CD4-positive, alpha-beta T cell treated with Interleukin-12 subunit alpha and Interleukin-12 subunit beta, for 1 hour (primary cell): ENCODE measurements at places on chromosomes 3 and 15.
A peak's percentile ranks its signal among the peaks of the same experiment; 100 is the strongest.

GRCh38 chr15:101489237-101489598 is 289 bp downstream of the PCSK6 start:
- DNase-seq = no peak

- no peak for DNase-seq
These were observed 413.5 kb upstream of the THBS1 start for GRCh38 chr15:39167164-39168058.

DNA sequence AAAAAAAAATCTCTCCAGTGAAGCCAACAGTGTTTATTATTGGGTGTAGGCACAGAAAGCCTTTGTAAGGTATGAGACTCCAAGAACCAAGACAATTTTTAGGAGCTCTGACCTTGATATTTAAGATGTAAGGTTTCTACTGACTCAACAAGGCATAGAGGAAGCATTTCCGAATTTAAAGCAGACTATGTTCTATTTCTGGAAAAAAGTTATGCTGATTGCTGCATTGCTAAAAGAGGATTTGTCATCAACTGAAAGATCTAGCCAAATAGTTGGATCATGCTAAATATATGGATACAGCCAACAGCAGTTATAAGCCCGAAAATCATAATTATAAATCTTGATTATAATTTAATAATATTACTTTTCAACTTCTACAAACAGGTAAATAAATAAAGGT is 53.3 kb upstream of the MELTF start:
- no peak for DNase-seq

GRCh38 chr3:127124120-127124519 is 68.8 kb upstream of the PRR23E start:
- DNase-seq = no peak

- DNase-seq = peak; percentile 16
These were observed 33.4 kb downstream of the APBA2 start for GRCh38 chr15:28919201-28919635.

DNA sequence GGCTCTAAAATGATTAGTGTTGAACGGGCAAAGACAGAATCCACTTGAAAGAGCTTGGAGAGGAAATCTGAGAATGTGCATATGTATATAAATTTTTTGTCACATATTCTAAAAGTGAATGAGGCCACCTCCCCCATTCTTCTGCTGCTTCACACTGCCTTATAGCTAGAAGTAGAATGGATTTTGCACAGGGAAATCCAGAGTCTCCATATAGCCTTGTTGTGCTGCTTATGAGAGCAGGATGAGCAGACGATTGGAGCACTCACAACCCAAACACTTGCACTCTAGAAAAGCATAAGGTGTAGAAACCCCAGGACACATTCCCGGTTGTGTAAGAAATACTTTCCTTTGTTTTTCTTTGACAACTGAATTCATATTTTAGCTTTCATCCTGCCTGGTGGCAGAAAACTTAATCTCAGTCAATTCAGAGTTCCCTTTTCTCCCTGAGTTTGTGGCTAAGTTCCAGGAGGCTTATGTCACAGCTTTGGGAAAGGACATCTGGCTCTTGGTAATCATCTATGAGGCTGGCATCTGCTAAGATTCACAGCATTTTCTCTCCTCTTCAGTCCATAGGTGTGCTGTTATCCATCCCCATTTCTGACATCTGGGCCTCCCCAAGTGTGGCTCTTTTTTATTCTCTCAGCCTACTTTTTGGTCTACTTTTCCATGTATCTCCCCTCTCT is 188.4 kb upstream of the PFN2 start:
- DNase-seq = no peak

DNA sequence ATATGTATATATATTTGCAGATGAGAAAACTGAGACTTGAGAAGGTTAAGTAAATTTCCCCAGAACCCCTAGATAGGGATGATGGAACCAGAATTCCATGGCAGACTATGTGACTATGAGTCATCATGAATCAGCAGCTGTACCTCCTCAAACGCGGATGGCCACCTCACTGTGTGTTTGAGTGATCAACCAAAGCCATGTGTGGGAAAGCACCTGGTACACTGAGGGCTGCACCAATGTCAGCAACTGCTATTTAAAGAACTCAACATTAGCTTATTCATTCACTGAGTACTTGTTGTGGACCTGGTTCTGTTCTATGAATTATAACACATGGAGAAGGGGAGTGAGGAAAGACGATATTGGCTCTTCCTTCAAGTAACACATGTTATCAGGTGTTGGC is 377.0 kb downstream of the GAP43 start:
- no peak for DNase-seq

DNA sequence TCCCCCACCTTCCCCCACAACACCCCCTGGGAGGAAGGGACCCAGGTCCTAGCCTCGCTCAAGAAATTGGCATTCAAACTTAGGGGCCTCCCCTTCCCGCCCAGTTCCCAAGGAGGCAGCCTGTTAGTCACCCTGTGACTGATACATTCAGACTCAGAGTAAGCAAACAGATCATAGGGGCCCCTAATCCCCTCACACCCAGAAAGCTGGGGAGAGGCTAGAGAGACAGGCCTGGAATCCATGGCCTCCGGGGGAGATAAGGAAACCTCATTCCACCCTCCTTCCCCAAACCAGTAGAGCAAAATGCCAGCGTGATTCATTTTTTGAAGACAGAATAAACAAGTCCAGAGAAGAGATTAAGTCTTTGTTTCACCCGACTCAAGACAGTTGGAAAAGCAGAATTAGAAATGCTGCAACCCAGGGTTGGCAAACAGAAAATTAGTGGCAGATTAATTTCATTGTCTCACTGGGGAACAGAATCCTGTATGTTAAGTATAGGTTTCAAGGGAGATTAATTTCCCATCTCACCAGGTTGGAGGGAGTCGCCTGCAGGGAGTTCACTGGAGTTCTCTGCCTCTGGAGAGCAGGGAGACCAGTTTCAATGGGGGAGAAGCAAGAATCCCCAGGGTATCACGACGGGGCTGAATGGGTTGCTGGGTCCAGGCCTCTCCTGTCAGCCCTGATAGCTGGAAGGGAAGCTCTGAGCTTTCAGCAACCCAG is 268.3 kb downstream of the UACA start:
- no peak for DNase-seq

DNA sequence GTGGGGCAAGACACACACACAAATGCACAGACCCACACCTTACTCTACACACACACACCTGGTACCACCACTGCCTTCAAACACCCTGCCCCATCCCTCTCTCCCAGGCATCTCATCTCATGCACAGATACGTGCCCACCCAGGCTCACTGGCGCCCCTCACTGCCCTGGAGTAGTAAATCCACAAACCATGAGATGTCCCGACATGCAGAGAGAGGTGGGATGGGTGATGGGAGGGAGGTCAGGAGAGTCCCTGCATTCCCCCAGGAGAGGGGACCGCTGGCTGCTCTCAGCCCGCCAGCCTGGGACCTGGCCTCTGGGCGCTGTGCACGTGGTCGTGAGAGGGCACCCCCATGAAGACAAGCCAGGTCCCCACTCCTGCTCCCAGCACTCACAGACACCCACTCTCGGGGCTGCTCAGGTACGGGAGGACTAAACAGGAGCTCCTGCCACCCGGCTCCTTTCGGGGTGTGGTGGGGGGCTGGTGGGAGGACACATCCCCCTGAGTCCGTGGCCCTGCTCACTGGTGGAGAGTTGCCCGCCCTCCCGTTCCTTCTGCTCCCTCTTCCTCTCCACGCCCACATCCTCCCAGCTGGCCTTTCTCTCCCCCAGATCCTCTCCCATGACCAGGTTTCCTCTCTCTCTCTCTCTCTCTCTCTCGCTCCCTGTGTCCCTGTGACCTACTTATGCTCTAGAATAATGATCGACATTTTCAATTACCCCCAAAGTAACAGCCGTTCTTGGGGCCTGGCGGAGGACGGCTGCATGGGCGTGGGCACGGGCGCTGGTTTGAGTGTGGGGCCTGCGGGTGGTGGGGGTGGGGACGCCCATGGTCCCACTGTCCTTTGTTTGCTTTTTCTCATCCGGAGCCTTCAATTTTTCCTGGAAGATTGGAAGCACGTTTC is 18.9 kb upstream of the CSPG4 start:
- DNase-seq = no peak

DNA sequence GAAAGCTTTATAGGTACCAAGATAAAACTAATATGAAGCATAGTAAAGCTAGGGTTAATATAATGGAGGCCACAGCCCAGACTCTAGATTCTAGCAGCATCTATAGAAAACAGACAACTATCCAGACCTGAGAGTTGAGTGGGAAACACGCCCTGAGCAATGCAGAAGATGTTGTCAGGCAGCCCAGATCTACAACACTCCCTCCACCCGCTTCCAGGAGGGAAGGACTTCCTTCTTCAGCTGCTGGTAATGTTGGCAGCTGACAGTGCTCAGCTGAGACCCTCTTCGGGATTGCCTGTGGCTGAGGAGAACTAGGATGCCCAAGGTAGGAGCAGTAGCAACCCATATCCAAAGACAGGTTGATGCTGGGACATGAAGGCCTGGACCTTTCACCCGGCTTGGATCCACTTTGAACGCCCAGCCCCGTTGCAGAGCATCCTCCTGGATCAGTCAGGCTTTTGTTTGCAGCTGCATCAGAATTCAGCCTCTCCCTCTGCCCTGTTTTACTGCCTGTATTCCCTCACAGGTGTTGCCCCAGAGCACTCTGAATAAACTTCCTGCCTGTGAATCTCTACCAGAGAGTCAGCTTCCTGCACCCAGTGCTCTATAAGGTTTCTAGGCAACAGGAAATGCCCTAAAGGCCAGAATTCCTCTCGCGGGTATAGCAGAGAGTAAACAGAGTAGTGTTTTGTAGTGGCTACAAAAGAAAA is 174.7 kb upstream of the IL12A start:
- DNase-seq = no peak

DNA sequence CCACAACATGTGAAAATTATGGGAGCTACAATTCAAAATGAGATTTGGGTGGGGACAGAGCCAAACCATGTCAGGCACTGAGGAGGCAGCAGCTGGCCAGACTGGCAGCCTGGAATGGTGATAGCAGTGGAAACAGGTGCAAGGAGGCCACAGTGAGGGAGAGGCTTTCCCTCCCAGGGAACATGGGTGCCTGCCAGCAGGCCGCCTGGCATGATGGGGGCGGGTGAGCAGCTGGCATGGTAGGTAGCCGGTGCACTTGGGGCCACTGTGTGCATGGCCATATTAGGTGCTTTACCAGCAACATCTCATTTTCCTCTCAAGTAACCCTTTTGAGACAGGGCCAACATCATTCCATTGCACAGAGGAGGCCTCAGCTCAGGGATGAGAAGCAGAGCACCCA is 18.3 kb upstream of the MRPS22 start:
- DNase-seq = no peak

DNA sequence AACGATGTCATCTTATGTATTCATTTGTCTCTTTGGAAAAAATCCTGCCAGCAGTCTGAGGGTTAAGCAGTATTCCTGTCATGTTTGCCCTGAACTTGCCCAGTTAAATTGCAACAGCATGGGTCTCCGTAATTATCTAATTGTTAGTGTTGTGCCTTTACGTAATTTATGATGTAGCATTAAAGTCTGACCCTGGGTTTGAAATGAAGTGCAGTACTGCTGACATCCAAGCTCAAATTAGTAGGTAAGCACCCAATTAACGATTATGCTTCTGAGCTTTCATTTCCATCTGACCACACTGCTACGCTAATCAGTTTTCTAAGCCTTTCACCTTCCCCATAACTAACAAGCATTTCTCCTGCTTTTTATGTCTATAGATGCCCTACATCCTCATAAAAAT is 241.8 kb downstream of the ARRDC4 start:
- no peak for DNase-seq

DNA sequence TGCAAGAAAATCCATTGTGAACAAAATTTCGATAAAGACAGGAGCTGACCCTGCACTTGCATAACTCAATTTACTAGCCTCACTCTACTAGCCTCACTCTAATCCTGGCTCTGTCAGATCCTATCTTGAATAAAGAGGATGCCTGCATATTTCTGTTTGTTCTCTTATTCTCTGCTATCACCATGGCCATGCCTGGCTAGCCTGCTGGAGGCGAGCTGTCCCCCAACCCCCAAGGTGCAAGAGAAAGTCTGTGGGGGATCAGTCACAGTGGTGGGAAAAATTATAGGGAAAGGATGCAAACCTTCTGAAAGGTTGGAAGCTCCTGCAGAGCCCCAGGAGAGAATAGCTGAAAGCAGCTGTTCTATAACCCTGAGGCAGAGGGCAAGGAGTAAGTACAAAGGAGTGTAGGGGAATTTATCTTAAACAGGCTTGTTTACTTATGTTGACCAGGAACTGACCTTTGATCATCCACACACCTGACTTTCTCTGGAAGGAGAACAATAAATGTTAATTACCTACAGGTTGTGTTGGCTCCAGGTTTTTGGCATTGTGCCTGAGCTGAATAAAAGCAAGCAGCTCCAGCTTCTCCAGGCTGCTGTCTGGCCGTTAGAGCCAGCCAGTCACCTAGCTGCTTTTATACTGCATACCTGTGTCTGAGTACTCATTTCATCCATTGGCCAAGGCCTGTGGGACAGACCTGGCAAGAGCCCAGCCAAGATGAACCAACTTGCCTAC is 137.7 kb upstream of the RASGRP1 start:
- no peak for DNase-seq

DNA sequence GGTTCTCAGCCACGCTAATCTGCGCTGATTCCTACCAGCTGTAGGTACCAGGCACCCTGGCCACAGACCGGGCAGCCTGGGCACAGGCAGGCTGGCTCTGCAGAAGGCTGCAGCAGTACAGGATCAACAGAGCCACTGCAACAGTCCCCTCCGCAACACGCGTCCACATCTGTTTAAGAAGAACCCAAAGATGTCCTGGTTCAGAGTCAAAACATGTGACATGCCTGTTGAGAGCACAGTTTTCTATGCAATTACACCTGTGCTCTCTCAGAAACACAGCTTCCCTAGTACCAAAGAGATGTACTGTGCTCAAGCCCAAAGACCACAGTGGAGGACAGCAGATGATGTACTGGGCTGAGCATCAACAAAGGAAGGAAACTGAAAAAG is 18.8 kb downstream of the LRIG1 start:
- DNase-seq = no peak

DNA sequence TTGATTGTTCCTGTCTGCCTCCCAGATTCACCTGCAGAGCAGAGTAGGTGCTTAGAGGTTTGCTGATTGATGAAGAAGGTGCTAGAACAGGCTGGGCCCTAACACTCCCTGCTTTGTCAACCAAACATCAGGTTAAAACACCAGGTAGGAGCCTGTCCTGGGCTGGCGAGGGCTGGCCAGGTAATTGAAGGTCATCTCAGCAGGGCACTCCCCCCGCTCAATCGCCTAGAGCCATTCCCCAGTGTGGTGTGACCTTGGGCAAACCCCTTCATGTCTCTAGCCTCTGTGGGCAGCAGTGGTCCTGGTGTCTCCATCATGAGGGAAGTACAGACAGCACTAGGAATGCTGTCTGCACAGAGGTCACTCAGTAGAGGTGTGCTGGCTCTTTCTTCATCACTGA is 88.3 kb downstream of the KLF15 start:
- no peak for DNase-seq

GRCh38 chr3:106176734-106177133 is 307.9 kb upstream of the CBLB start:
- DNase-seq = peak; percentile 66

DNA sequence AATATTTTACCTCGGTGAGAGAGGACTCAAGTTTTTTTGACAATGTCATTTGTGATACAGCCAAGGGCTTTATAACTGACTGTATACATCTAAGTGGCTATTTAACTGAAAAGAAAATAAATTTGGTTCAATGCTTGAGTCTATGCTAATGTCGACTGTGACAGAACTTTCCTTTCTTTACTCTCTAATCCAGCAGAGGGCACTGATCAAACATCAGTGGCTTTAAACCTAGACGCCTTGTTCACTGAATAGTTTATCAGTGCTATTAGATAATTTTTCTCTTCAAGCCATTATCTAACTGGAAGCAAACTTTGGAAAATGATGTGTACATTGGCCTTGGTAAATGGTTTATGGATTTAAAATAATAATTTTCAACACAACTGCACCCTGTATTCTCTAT is 285.1 kb downstream of the CHL1 start:
- DNase-seq = no peak
